ENCODE measurements at places on chromosomes 3 and 15. TPM values are rescaled to one million over a fixed set of nuclear protein-coding genes. Genes with fewer than 3 reads are reported as not detected.
A peak's percentile ranks its signal among the peaks of the same experiment; 100 is the strongest.

Gene PRR20G
- not detected for total RNA-seq

DNA sequence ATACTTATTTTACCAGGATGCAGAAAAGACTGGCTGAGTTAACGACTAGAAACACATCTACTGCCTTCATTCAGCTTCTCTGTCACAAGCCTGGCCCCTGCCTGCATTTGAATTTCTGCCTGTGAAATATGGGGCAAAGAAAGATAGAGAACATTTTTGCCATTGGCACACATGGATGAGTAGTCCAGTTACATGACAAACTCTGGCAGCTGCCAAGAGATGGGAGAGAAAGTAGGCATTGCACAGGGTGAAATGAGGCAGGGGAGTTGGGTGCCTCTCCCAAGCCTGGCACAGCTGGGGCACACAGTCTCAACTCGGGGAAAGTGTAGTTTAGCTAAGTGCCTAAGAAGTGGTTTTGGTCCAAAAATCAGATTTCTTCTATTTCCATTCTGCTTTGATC is 24.0 kb downstream of the ANXA2 start:
- no peaks in the 10 kb centered on the region for H3K36me3 ChIP-seq
- no peak for DNase-seq
- H3K4me3 ChIP-seq: no peak overlapping the region
- peak overlapping the region; percentile 50 for H3K27ac ChIP-seq
- peaks cover 9% of the 10 kb centered on the region for H3K4me1 ChIP-seq

GRCh38 chr15:68603951-68604350 is 25.2 kb downstream of the CORO2B start:
- no peak for DNase-seq
- H3K27me3 ChIP-seq: no peaks in the 10 kb centered on the region
- H3K4me3 ChIP-seq: no peak overlapping the region
- peaks cover 22% of the 10 kb centered on the region for H3K4me1 ChIP-seq
- H3K36me3 ChIP-seq: no peaks in the 10 kb centered on the region

GRCh38 chr15:70853973-70854665 is at the start of gene LARP6:
Gene LARP6 (minus strand): TSS chr15:70854157. CDS start chr15:70854088, 69 bp downstream.
- H3K4me1 ChIP-seq: no peaks in the 10 kb centered on the region
- H3K4me3 ChIP-seq: peak within 1 kb of the TSS; percentile 34
- no peaks in the 10 kb centered on the region for H3K27me3 ChIP-seq
- no peaks in the 10 kb centered on the region for H3K36me3 ChIP-seq
- H3K27ac ChIP-seq: peak within 1 kb of the TSS; percentile 87

- no peaks in the 10 kb centered on the region for H3K4me1 ChIP-seq
- H3K4me3 ChIP-seq: no peak overlapping the region
- no peaks in the 10 kb centered on the region for H3K36me3 ChIP-seq
- no peaks in the 10 kb centered on the region for H3K27me3 ChIP-seq
Observed at GRCh38 chr3:12445523-12446240, 38.6 kb upstream of the TSEN2 start.
